Activated T-cell treated with anti-CD3 and anti-CD28 coated beads, Interleukin-2, amount 50 U/mL, for 72 hours (primary cell): ENCODE measurements at places on chromosomes 2 and 18. TPM values are rescaled to one million over a fixed set of nuclear protein-coding genes. Genes with fewer than 3 reads are reported as not detected.

G6PC2 gene
- not detected for total RNA-seq

MDH1B gene
- 0.56 TPM for total RNA-seq

GRCh38 chr2:199707593-199708185, 143.3 kb downstream of the FTCDNL1 start:
- no peak for DNase-seq

- DNase-seq: no peak
Observed at GRCh38 chr2:106124905-106125549, 69.1 kb downstream of the UXS1 start.

DNA sequence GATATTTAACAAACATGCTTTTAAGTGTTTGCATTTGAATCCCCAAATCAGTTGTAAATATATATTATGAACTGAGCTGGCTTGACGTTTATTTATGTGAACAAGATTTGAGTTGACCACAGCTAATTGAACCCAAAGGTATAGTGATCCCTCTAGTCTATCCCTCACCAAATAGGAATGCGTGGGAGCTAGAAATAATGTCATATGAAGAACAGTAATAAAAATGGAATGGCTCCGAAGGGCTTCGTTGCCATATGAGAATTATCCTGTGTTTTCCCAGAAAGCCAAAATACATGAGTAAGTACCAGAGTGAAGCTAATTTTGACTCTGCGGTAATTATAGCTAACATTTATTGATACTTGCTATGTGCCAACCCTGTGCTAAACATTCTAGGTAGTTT, 142.7 kb downstream of the ADCYAP1 start:
- no peak for DNase-seq

GRCh38 chr2:190126798-190127197, 64.3 kb upstream of the MSTN start:
- DNase-seq: no peak
